Small intestine (tissue), 16 donors: ENCODE measurements at places on chromosomes 3 and 15. TPM values are rescaled to one million over a fixed set of nuclear protein-coding genes. Genes with fewer than 3 reads are reported as not detected.

Gene DTX3L
- polyA plus RNA-seq = 10.8 TPM

Gene SAMD7
- polyA plus RNA-seq = not detected

Gene HYAL3
- 4.1 TPM for polyA plus RNA-seq

Gene HHATL
- 0.15 TPM for polyA plus RNA-seq

Gene ALG3
- 87.4 TPM for polyA plus RNA-seq

Gene SNURF
- polyA plus RNA-seq = 17.6 TPM

Gene IGSF11
- not detected for polyA plus RNA-seq

Gene SOX14
- not detected for polyA plus RNA-seq

Gene ZNF385D
- polyA plus RNA-seq = 0.87 TPM

Gene TIPARP
- polyA plus RNA-seq = 13.2 TPM

Gene VPS13C
- 49.2 TPM for polyA plus RNA-seq

Gene LCTL
- polyA plus RNA-seq = 0.24 TPM

Gene RCCD1
- 6.3 TPM for polyA plus RNA-seq

Gene THAP10
- 2.4 TPM for polyA plus RNA-seq

Gene INSYN1
- 1.9 TPM for polyA plus RNA-seq
